ENCODE measurements at places on chromosomes 16 and 17. TPM values are rescaled to one million over a fixed set of nuclear protein-coding genes. Genes with fewer than 3 reads are reported as not detected.

Gene CDYL2
- total RNA-seq: 2.9 TPM

GRCh38 chr16:87681981-87682570 is 79.8 kb downstream of the JPH3 start:
- no peak for DNase-seq

Gene CD300A
- total RNA-seq: 4.3 TPM

Gene CACNG1
- total RNA-seq: not detected

DNA sequence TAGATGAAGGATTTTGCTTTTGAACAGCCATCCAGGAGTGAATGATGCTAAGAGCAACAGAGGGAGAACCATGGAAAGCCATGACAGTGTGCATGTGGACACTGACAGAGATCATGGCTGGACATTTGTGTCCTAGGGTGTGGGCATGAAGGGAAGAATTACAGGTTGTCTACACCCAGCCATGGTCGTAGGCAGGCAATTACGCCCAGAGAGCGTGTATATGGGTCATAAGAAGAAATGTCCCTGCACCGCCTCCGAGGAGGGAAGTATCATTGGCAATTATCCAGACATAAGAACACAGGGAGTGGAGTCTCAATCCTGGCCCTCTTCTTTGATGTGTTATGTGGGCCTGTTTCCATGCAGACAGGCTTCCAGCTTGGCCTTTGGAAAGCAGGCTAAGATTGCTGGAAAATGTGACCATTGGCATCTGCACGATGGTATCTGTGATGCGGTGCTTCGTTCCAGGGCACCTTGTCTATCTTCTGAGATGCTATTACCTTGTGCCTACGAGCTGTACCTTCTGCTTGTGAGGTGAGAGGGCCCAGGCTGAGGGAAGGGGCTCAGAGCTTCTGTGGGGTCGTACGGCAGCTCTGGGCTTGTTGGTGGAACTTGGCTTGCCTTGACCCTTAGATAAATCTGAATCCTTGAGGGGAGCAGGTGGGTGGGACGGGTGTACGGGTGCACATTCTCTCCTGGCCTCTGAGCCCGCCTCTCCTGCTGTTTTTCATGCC is 19.8 kb downstream of the RGS9 start:
- DNase-seq: no peak

Gene RNF222
- not detected for total RNA-seq

DNA sequence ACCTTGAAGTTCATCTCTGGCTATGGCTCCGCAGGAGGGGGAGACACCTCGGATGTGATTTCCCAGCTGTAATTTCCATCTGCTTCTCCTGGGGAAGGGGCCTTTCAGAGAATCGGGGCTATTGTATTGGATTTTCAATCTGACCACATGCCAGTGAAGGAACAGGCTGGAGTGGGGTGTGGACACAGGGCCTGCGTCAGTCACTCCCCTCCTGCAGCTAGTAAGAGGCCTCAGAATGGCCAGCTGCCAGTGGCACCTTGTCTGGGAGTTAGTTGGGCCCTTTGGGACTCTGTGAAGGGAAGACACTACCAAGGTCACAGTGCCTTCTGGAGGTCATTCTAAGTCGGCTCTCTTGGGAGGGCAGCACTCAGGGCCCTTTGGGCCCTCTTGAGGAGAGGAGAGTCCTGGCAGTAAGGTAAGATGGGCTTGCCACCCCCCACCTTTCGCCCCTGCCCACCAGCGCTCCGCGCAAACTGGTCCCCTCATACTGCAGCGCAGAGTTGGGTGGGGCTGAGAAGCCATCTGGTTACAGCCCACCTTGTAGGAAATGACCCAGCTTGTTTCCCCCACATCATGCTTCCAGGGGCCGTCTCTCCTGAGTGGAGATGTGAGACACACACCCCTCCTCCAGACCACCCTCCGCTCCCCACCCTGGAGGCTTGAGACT is 5.4 kb downstream of the NXPH3 start:
- no peak for DNase-seq

Gene CENPT
- total RNA-seq: 41.6 TPM

Gene JPH3
- total RNA-seq: 0.59 TPM

DNA sequence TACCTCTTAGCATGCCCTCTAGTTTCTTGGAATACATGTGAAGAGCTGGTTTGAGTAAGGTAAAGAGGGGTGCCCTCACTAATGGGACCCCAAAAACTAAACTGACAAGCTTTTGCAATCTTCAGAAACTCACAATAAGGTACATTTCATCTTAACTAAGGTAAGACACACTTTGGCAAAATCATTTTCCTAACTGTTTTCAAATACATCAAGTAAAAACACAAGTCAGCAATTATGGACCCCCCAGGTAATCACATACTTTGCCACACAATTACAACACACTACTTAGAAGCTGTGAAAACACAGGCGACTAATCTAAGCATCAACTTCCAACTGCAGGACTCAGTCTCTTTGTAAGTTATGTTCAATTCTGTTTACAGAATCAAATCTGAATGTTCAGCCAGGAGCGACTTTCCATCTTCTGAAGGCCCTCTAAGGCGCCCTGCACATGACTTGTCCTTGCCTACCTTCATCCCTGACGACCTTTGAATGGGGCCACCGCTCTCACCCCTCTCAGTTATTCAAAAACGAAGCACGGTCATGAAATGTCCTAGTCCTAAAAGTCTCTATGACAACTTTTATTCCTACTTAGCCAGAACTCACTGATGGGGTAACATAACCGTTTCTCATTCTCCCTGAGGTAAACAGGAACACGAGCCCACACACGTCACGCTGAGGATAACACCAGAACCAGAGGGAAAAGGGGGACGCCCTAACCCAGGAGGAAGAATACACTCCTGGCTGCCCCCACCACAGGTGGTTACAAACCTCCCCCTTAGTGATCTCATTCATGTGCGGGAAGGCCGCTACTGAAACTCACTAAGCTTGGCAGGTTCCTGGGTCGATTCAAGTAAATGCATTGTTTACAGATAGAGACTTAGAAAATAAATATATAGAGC is 5.5 kb downstream of the CREBBP start:
- DNase-seq: no peak

GRCh38 chr16:3748307-3748706 is 31.0 kb upstream of the TRAP1 start:
- DNase-seq: no peak

DNA sequence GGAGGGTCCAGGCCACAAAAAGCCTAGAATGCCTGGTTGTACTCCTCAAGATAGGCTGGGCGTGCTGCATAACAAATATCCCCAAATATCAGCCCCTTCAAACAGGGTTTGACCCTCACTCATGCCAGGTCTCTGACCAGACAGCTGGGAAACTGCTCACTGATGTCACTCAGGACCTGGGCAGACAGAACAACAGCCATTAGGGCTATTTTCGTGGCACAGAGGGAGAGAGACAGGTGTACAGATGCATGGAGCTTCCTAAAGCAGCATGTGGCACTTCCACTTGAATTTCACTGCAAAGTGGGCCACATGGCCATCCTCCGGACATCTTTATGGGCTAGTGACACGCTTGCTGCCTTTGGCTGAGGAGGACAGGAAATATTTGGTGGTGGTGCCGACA is 73.1 kb downstream of the SREBF1 start:
- no peak for DNase-seq

Gene RND2
- 11.0 TPM for total RNA-seq

Gene ST6GALNAC2
- 5.5 TPM for total RNA-seq

DNA sequence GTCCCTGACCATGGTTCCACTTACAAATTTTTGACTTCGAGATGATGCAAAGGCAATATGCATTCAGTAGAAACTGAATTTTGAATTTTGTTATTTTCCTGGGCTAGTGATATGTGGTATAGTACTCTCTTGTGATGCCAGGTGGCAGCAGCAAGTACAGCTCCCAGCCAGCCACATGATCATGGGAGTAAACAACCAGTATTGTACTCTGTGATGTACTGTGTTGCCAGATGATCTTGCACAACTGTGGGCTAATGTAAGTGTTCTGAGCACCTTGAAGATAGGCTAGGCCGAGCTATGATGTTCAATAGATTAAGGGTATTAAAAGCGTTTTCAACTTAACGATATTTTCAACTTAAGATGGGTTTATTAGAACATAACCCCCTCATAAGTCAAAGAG is 250.8 kb downstream of the STX8 start:
- DNase-seq: no peak

GRCh38 chr17:2397247-2398171 is 3.4 kb downstream of the MNT start:
- peak; percentile 56 for DNase-seq

Gene COL1A1
- 772 TPM for total RNA-seq

- no peak for DNase-seq
These were observed 24.6 kb downstream of the HOXB1 start for GRCh38 chr17:48506246-48506645.

Gene CCL18
- 0.46 TPM for total RNA-seq

- DNase-seq: peak; percentile 21
These were observed 1.4 kb upstream of the SLFN5 start for GRCh38 chr17:35241520-35241919.

Gene FSCN2
- 4.1 TPM for total RNA-seq

- no peak for DNase-seq
These were observed 8.5 kb downstream of the ADGRG3 start for GRCh38 chr16:57676553-57677085.

Gene ARHGDIG
- total RNA-seq: not detected

Gene RRAD
- total RNA-seq: 30.9 TPM

GRCh38 chr17:59121901-59122480 is 15.3 kb upstream of the TRIM37 start:
- no peak for DNase-seq

DNA sequence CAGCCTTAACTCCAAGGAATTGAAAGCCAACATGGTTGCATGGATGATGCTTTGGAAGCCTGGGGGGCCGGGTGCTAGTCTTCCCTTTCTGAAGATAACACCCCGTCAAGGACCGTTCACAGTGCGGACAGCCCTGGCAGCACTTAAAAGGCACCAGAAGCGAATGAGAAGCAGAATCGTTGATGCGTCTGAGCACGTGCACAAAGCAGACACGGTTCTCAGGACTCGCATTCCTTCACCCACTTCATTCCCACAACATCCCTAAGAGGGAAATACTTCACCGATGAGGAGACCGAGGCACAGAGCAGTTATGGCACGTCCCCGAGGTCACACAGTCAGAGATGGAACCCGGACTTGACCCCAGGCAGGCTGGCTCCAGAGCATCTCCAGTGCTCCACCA is 14.2 kb downstream of the TRPV1 start:
- no peak for DNase-seq

DNA sequence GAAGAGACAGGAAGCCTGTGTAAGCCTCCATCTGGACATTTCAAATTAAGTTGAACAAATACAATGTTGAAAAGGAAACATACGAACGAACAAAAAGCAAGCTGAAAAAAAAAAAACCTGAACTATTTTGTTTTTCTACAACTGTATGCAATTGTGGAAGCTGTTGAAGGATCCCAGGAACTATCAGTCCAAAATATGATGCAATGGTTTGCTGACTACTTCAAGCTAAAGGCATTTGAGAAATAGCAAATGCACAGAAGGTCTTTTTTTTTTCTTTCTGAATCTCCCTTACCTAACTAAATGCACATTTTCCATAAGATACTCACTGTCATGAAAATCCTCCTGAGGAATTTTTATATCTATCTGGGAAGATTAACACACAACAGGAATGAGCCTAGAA is 40.2 kb downstream of the MAF start:
- no peak for DNase-seq

Gene TPSG1
- not detected for total RNA-seq

GRCh38 chr17:75498039-75498725 is 17.2 kb downstream of the CASKIN2 start:
- no peak for DNase-seq

DNA sequence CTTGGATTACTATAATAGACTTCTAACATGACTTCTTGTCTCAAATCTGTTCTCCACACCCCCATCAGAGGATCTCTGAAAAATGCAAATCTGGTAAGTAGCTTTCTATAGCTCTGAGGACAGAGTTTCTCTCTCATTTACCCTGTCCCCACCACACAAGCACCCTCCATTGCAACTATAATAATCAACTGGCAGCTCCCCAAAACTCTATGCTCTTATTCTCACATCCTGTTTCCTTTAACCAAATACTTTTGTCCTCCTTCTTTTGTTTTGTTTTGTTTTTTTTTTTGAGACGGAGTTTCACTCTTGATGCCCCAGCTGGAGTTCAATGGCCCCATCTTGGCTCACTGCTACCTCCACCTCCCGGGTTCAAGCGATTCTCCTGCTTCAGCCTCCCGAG is 73.4 kb downstream of the HELZ start:
- DNase-seq: no peak

DNA sequence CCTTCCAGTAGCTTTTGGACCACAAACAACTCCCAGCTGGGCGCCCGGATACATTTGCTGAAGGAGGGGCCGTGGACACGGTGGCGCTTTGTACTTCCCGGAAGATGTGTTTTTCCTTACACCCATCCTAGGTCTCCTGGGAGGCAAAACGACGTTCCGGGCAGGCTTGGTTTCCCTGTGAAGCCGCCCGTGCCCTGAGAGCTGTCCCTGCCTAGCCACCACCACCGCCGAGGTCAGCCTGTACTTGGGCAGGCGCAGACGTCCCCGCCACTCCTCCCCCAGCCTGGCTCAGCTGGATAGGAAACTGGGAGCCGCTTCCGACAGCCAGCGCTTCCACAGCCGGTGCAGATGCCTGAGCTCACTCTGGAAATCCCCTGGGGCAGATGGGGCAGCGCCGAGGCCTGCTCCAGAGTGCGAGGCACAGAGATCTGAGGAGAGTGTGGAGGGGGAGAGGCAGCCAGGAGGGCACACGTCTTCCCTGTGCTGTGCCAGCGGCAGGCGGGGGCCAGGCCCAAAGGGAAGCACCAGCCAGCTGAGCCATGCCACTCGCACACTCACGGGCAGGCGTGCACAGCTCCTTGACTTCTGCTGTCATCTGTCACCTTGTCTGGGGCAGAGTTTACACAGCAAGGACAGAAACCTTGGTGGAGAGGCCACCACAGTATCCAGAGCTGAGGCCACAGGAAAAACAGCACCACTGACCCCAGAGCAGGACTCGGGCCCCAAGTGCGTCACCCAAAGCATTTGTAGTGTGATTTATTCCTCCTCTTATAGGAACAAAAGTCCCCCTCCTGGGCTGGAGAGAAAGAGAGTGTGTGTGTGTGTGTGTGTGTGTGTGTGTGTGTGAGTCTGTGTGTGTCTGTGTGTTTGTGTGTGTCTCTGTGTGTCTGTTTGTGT is 3.0 kb downstream of the RHBDF2 start:
- DNase-seq: peak; percentile 85

Gene PLLP
- total RNA-seq: 4.0 TPM

Gene TMEM11
- 15.3 TPM for total RNA-seq

Gene KCNH6
- not detected for total RNA-seq

DNA sequence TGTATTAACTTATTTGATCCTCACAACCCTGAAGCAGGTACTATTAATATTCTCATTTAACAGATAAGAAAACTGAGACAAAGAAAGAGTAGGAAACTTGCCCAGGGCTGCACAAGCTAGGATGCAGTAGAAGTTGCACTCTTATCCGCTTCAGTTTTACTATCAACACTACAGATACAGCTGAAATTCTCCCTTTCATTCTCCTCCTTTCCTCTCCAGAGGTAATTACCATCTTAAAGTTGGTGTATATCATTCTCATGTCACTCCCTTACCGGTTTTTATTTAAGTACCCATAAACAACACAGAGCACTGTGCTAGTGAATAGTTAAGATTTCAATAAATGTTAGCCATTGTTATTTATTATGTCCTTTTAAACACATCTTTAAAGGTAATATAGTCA is 3.5 kb downstream of the GDE1 start:
- no peak for DNase-seq

Gene EFCAB5
- not detected for total RNA-seq

- no peak for DNase-seq
These were observed 27.3 kb upstream of the RNPS1 start for GRCh38 chr16:2295056-2295798.

- DNase-seq: no peak
These were observed 15.5 kb upstream of the TMEM94 start for GRCh38 chr17:75440738-75441448.

Gene ABI3
- 6.7 TPM for total RNA-seq
